ENCODE measurements at places on chromosomes 11 and 22.

- DNase-seq, result no peak
Measured at GRCh38 chr11:129785383-129786111, 30.1 kb upstream of the TMEM45B start.

DNA sequence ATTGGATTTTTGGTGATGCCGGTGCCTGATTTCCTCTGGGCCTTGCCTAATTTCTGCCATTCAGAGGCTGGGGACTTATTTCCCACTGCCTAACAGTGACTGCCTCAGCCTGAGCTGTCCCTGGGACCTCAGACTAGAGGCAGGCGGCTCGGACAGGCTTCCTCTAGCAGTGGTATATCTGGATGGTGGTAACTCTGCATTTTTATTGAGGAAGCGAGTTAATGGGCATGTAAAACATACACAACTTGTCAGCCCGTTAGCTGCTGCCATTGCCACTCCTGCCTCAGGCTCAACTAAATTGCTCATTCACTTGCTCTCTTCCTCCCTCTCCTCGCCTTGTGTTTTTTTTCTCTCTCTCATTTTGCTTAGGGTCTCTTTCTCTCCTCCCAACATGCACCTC lies 561.6 kb downstream of the BUD13 start:
- DNase-seq, result no peak

- no peak for DNase-seq
Measured at GRCh38 chr11:40679276-40679675, 780.2 kb downstream of the LRRC4C start.

DNA sequence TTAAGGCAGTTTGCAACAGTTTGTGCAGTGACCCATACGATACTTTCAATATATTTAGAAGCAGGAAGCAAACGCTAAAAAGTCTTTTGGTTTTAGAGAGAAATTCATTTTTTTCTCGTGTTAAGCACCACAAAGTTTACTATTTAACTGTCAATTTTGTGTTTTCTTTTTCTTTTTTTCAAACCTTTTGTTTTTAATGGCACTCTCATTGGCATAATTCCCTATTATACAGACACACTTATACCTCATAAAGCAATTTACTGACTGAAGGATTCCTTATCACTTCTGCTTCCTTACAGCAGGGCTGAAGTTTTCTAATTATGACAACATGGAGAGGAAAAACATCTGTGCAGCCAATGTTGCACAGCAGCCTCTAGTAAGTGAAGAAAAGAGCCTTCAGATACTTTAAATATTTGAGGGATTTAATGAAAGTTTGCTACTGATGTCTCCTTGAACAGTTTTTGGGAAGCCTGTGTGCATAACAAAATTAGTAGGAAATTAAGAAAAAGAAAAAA lies 2191.2 kb downstream of the LRRC4C start:
- DNase-seq, result no peak

GRCh38 chr11:45517171-45517770 lies 148.2 kb downstream of the CHST1 start:
- no peak for DNase-seq

GRCh38 chr11:1832211-1832919 lies 2.4 kb upstream of the SYT8 start:
- no peak for DNase-seq

GRCh38 chr11:38060920-38061319 lies 1462.9 kb upstream of the RAG2 start:
- DNase-seq, result no peak

- DNase-seq, result no peak
Measured at GRCh38 chr22:20639343-20639742, 131.9 kb downstream of the MED15 start.

DNA sequence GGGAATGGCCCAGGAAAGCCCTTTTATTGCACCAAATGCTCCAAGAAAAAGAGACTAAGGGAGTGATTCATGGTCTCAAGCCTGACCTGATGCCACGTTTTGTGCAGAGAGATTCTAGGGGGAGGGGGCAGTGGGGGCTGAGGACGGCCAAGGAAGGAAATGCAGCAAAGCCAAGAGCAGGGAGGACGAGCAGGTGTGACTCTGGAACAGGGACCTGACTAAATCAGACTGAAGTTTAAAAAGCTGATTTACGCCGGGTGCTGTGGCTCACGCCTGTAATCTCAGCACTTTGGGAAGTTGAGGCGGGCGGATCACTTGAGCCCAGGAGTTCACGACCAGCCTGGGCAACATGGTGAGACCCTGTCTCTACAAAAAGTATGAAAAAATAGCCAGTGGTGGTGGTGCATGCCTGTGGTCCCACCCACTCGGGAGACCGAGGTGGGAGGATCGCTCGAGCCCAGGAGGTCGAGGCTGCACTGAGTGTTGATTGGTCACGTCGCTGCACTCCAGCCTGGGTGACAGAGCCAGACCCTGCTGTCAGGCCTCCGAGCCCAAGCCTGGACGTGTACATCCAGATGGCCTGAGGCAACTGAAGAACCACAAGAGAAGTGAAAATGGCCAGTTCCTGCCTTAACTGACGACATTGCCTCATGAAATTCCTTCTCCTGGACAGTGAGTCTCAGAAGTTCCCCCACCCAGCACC lies 10.8 kb upstream of the IFITM3 start:
- no peak for DNase-seq

DNA sequence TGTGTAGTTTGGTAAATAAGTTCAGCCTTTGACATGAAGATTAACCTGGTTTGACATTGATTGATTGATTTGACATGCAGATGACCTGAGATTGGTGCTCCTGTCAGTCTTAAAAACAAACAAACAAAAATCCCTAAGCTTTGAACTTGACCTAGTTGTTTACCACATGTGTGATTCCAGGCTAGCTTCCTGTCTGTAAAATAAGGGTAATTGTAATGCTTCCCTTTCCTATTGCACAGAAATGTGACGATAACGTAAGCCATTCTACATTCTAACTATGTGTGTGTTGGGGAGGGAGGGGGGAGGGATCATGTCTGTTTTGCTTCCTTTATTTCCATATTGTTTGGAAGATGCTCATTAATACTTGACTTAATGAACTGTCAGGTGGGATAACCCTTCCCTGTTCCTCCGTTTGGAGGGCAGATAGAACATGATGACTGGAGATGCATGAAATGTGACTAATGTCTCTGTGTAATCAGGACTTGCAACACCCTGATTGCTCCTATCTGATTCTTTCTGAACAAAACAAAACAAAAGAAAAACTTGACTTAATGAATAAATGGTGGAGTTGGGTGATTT lies 106.1 kb upstream of the CLMP start:
- DNase-seq, result no peak

- DNase-seq, result no peak
Measured at GRCh38 chr11:67323526-67323925, 20.2 kb downstream of the SSH3 start.

DNA sequence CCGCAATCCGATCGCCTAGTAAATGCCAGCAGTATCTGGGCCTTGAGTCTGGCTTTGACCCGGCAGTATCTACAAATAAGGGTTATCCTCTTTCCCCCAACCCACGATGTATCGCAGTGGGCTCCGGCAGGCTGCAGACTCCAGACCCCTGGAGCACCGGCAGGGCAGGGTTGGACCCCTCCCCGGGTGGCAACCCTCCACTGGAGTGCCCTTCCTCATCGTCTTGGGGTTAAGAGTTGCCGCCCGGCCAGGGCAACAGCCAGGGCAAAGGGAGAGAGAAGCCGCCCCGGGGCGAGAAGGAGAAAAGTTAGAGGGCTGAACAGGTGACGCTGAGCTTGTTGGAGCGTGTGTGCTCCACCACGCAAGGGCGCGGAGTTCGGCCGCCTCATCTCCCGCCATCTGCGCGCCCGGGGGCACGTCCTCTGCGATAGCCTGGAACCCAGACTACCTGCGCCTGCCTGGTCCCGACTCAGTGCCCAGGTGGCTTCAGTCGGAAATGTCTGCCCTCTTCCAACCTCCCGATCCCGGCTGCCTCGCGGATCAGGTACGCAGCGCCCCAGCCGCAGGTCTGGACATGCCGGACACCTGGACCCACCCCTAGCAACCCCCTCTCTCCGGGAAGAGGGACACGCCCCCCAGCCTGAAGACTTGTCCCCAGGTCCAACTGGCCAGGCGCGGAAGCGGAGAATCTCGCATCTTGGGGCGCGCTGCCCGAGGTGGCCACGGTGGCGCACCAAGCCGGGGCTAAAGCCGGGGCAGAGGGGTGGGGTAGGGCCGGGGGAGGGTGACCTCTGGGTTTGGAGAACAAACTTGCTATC lies 1.2 kb downstream of the DSCAML1 start:
- no peak for DNase-seq

DNA sequence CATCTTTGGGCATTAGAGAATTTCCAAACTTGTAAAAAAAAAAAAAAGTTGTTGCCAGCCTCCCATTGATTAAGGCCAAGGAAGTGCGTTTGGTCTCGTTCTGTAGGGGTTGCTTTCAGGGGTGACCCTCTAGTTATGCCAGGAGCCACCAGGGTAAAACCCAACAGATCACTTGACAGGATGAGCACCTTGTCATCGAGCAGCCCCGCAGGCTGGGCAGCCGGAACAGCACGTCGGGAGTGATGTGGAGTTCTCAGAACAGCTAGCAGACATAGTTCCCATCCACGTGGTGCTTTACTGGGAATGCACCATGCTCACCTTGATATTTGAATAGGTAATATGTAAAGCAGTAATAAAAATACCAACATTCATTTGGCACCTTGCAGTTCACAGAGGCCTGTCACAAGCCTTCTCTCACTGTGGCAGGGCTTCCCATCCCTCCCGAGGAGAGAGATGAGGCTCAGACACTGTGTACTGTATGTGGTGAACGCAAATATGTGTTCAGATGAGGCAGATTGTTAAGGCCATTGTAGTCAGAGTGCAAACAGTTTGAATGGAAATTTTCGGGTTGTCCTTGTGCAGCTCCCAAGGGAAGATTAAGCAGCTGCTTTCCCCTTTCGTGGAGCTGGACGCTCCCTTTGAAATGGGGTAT lies 70.9 kb upstream of the SORL1-AS1 start:
- no peak for DNase-seq

GRCh38 chr11:100734743-100735527 lies 47.8 kb downstream of the ARHGAP42 start:
- no peak for DNase-seq

- DNase-seq, result no peak
Measured at GRCh38 chr22:33811208-33811607, 109.1 kb downstream of the LARGE1 start.

- no peak for DNase-seq
Measured at GRCh38 chr22:42937164-42937843, 77.6 kb downstream of the PACSIN2 start.

GRCh38 chr22:25122136-25122764 lies 77.4 kb upstream of the CRYBB3 start:
- no peak for DNase-seq

GRCh38 chr11:90135016-90135415 lies 553 bp downstream of the NAALAD2 start:
- DNase-seq, result no peak

DNA sequence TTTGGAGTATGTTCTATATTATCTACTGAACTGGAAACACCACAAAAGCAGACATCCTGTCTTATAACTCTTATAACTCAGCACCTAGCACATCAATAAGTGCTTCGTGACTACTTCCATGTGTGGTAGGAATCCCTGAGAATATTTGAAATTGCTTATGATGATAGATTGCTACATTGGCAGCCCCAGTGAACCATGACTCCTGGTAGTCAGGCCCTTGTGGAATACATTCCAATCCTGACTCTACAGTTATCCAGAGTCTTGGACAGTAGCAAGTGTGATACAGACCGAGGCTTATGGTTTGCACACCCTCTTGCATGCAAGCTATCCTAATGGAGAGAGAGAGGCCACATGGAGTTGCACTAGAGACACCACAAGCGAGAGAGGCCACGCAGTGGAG lies 59.5 kb upstream of the PHF21A start:
- no peak for DNase-seq

Data from NCI-H510A (cell line).